ENCODE measurements at places on chromosomes 11 and 22.

- H3K4me1 ChIP-seq = no peaks in the 10 kb centered on the region
- no peak overlapping the region for H3K4me3 ChIP-seq
- no peak overlapping the region for H3K27ac ChIP-seq
- H3K27me3 ChIP-seq = no peaks in the 10 kb centered on the region
Measured at GRCh38 chr22:35424761-35425160, 24.8 kb downstream of the MCM5 start.

- no peak for DNase-seq
- H3K27ac ChIP-seq = no peak overlapping the region
- H3K4me3 ChIP-seq = no peak overlapping the region
Measured at GRCh38 chr22:20811971-20812660, 38.2 kb downstream of the SERPIND1 start.

GRCh38 chr11:86559311-86559945 lies 113.0 kb downstream of the ME3 start:
- no peaks in the 10 kb centered on the region for H3K4me1 ChIP-seq
- no peaks in the 10 kb centered on the region for H3K36me3 ChIP-seq
- H3K27ac ChIP-seq = peak overlapping the region; percentile 62
- DNase-seq = no peak
- no peak overlapping the region for H3K4me3 ChIP-seq

- no peaks in the 10 kb centered on the region for H3K36me3 ChIP-seq
- no peak overlapping the region for H3K4me3 ChIP-seq
- H3K27me3 ChIP-seq = no peaks in the 10 kb centered on the region
- no peak for DNase-seq
- no peaks in the 10 kb centered on the region for H3K4me1 ChIP-seq
- no peak overlapping the region for H3K27ac ChIP-seq
Measured at GRCh38 chr11:119433358-119433725, 10.4 kb upstream of the THY1 start.

DNA sequence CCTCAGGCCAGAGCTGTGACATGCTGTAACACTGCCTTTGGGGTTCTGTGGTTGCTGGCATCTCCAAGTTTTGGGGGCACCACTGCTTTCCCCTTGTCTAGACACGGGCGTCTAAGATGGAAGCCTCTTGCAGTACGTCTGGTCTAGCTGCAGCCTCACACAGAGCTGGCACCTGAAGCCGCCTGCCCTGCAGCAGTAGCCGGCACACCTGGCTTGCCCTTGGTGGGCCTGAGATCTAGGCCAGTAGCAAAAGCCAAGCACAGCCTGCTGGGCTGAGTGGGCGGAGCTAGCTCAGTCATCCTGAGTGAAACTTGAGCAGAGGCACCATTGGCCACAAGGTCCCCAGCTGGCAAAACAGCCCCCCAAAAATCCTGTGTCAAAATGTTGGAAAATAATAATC lies 154.2 kb downstream of the DLG2 start:
- H3K36me3 ChIP-seq = no peaks in the 10 kb centered on the region
- no peak overlapping the region for H3K4me3 ChIP-seq
- no peaks in the 10 kb centered on the region for H3K4me1 ChIP-seq
- H3K27me3 ChIP-seq = no peaks in the 10 kb centered on the region
- no peak overlapping the region for H3K27ac ChIP-seq

- peak; percentile 60 for DNase-seq
- no peaks in the 10 kb centered on the region for H3K36me3 ChIP-seq
- H3K4me3 ChIP-seq = peak overlapping the region; percentile 43
- peak overlapping the region; percentile 96 for H3K27ac ChIP-seq
- H3K27me3 ChIP-seq = no peaks in the 10 kb centered on the region
Measured at GRCh38 chr11:118921929-118922744, 3.6 kb downstream of the BCL9L start.

DNA sequence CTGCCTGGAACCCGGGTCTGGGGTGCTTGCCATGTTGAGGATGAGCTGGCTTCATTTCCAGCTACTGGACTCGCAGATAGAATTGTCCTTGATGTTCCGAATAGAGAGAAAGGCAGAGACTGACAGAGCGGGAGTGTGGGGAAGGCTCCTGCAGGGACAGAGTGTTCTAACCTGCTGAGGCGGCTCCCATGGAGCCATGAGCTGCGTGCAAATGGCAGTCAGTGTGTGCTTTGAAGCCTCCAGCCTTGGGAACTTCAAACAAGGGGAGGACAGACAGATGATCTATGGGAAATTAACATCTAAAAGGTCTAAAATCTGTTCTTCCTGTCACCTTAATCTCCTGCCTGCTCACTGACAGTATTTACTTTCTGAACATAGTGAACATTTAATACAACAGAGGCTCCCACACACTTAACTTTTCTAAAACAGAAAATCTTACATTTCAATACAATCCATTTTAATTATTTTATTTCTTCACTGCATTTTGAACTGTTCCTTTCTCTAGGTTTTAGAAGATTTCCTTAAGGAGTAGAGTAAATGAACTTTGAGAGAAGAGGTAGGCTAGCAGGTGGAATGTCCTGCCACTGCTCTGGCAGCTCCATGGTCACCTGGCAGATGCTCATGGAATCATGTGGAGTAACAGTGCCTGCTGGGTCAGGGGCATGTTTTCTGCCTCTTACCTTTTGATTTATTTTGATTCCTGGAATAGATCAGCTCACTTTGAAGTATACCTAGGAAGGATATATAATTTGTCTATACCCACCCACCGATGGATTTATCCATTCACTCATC lies 481.7 kb downstream of the NTM start:
- H3K27ac ChIP-seq = no peak overlapping the region
- H3K4me3 ChIP-seq = no peak overlapping the region
- no peaks in the 10 kb centered on the region for H3K4me1 ChIP-seq
- no peaks in the 10 kb centered on the region for H3K27me3 ChIP-seq
- no peaks in the 10 kb centered on the region for H3K36me3 ChIP-seq
- DNase-seq = no peak

DNA sequence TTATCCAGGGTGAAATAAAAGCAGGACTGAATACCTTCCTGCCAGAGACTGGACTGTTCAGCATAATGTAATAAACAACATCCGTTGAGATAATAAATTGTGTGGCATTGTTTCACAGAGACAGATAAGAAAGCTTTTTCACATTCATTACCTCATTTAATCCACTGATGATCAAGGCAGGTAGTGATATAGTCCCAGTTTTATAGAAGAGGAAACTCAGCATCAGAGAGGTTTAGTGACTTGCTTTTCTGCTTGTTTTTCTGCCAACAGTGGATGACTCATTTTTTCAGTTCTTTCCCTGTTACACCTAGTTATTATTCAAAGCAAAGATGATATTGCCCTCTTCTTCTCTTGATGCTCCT lies 4.0 kb downstream of the MYO18B start:
- no peaks in the 10 kb centered on the region for H3K27me3 ChIP-seq
- H3K36me3 ChIP-seq = no peaks in the 10 kb centered on the region
- H3K27ac ChIP-seq = no peak overlapping the region
- no peak for DNase-seq

- H3K27me3 ChIP-seq = no peaks in the 10 kb centered on the region
- H3K4me1 ChIP-seq = no peaks in the 10 kb centered on the region
- H3K4me3 ChIP-seq = peak overlapping the region; percentile 43
Measured at GRCh38 chr11:83063073-83063754, 8.5 kb downstream of the RAB30 start.

DNA sequence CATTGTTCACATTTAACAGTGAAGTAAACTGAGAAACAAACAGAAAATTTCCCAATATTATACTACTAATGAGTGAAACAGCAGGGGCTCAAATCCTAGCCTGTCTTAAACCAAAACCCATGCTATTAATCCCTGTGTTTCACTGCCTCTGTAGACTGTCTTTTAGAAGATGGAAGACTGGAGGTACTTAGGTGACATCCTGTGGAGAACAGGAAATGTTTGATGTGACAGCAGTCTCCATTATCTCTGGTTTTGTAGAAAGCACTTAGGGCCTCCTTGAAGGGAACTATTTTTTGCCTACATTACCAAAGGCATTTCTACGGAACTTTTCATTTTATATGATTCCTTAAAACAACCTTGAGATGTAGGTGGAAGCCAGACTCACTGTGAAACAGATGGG lies 288.1 kb upstream of the SORL1-AS1 start:
- H3K4me1 ChIP-seq = peaks cover 4% of the 10 kb centered on the region
- H3K36me3 ChIP-seq = no peaks in the 10 kb centered on the region
- DNase-seq = no peak
- H3K27ac ChIP-seq = peak overlapping the region; percentile 14
- H3K4me3 ChIP-seq = no peak overlapping the region

- H3K27me3 ChIP-seq = no peaks in the 10 kb centered on the region
- peak overlapping the region; percentile 3 for H3K4me3 ChIP-seq
- no peaks in the 10 kb centered on the region for H3K36me3 ChIP-seq
Measured at GRCh38 chr11:61797263-61797944, 4.7 kb downstream of the FEN1 start.

DNA sequence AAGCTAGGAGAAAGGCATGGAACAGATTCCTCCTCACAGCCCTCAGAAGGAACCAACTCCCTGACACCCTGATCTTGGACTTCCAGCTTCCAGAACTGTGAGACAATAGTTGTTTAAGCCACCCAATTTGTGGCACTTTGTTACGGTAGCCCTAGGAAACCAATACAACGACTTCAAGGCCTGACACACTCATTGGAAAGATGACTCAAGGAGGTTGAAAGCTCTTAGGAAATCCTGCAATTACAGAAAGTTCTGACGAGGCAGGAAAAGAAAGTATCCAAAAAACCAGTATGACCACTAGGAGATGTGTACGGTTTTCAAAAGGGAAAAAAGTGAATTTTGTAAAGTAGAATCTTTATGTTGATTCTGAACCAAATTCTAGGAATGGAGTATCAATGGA lies 161.4 kb downstream of the SWAP70 start:
- no peak overlapping the region for H3K4me3 ChIP-seq
- no peaks in the 10 kb centered on the region for H3K27me3 ChIP-seq
- no peak for DNase-seq
- no peaks in the 10 kb centered on the region for H3K36me3 ChIP-seq

DNA sequence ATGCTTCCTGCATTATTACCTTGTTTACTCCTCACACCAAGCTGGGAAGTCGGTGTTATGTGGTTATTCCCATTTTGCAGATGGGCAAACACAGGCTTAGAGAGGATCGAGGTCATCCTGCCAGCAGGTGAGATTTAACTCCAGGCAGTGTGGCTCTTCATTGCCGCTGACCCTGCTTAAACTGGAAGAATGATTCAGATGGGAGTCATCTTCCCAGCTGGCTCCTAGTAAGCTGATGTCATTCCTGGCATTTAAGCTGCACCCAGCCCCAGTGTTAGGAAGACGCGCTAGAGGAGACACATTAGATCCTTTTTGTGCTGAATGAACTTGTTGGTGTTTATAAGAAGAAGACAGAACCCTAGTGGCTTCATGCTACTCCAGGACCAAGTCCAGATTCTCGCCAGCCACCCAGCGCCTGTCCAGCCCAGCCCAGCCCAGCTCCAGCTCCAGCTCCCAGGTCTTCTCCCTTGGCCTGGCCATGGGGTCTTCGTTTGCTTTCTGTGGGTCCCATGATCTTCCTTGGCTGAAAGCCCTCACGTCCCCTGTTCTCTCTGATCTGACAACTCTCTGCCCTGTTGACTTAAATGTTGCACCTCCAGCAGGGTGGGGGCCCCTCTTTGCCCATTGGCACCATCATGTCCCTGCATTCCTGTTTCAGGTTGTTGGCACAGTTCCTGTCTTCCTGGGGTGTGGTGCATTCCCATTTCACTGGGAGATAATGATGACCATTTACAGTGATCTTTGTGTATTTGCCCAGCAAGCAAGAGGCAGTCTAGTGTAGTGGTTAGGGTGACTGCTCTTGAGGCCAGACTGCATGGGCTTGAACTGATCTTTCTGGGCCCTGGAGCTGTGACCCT lies 13.6 kb downstream of the PARVB start:
- no peak overlapping the region for H3K4me3 ChIP-seq
- H3K4me1 ChIP-seq = no peaks in the 10 kb centered on the region
- no peak for DNase-seq
- H3K27me3 ChIP-seq = no peaks in the 10 kb centered on the region
- H3K36me3 ChIP-seq = no peaks in the 10 kb centered on the region

GRCh38 chr11:59918987-59919589 lies 19.1 kb upstream of the OOSP1 start:
- no peaks in the 10 kb centered on the region for H3K36me3 ChIP-seq
- no peaks in the 10 kb centered on the region for H3K27me3 ChIP-seq
- H3K4me3 ChIP-seq = no peak overlapping the region
- no peaks in the 10 kb centered on the region for H3K4me1 ChIP-seq

GRCh38 chr22:46634011-46634699 lies 14.0 kb downstream of the GRAMD4 start:
- no peak overlapping the region for H3K4me3 ChIP-seq
- H3K36me3 ChIP-seq = no peaks in the 10 kb centered on the region
- peak overlapping the region; percentile 59 for H3K27ac ChIP-seq

GRCh38 chr22:23070418-23071229 lies at the start of gene GNAZ:
Gene GNAZ, plus strand, starts transcription at chr22:23070519. Its CDS starts 25,177 bp downstream, at chr22:23095696.
- peak; percentile 50 for DNase-seq
- H3K27me3 ChIP-seq = no peaks in the 10 kb centered on the region
- peak within 1 kb of the TSS; percentile 77 for H3K4me3 ChIP-seq

DNA sequence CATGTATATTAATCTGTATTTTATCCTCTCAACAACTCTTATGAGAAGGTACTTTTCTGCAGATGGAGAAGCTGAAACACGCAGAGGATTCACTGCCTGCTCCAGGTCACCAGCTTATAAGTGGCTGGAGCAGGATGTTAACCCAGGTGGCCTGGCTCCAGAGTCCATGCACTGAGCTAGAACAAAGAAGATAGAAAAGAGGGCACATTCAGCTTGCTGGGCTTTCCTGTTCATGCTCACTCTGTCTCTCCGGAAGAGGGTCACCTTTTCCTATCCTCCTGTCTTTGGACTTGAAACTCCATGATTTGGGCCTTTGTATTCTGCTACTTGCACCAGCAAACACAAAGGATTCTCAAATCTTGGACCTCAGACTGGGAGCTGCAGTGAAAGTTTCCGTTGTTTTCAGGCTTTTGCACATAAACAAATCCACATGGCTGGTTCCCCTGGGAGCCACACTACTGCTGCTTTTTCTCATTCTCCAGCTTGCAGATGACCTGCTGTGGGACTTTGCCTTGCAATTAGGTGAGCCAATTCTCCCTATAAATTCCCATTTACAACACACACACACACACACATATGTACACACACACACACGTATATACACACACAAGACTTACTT lies 117.3 kb upstream of the GRK3 start:
- H3K36me3 ChIP-seq = no peaks in the 10 kb centered on the region
- no peaks in the 10 kb centered on the region for H3K27me3 ChIP-seq
- no peak overlapping the region for H3K4me3 ChIP-seq
- H3K27ac ChIP-seq = no peak overlapping the region
- H3K4me1 ChIP-seq = no peaks in the 10 kb centered on the region
- no peak for DNase-seq

DNA sequence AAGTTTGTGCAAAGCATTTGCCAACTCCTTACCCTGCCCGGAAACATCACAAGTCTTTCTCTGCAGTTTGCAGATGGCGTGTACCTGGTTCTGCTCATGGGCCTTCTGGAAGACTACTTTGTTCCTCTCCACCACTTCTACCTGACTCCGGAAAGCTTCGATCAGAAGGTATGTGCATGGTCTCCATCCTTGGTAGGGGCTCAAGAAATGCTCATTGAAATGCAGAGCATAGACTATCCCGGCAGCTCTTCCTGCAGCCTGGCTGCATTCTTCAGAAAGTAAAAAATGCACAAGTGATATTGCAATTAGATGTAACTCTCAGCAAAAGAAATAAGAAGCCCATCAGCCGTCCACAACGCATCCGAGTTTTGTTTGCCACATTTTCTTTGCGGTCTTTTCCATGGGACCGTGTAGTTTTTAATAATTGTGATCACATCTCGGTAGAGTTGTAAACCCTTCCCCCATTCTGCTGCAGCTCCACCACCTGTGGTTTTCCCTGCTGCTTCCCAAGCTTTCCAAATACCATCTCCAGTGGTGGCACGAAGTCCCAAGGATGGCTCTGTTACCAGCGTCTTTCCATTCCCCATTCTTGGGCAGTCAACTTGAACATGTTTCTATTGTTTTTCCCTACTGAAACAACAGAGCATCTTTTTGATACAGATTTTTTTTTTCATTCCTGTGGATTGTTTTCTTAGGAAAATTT lies 22.7 kb upstream of the PARVG start:
- no peaks in the 10 kb centered on the region for H3K27me3 ChIP-seq
- H3K4me3 ChIP-seq = no peak overlapping the region
- H3K27ac ChIP-seq = no peak overlapping the region
- no peaks in the 10 kb centered on the region for H3K36me3 ChIP-seq
